Suppressor macrophage treated with lipopolysaccharide for 1 hour (primary cell): ENCODE measurements at places on chromosomes 7 and 10.

GRCh38 chr7:47492716-47493325, 89.1 kb downstream of the TNS3 start:
- DNase-seq = peak; percentile 57

DNA sequence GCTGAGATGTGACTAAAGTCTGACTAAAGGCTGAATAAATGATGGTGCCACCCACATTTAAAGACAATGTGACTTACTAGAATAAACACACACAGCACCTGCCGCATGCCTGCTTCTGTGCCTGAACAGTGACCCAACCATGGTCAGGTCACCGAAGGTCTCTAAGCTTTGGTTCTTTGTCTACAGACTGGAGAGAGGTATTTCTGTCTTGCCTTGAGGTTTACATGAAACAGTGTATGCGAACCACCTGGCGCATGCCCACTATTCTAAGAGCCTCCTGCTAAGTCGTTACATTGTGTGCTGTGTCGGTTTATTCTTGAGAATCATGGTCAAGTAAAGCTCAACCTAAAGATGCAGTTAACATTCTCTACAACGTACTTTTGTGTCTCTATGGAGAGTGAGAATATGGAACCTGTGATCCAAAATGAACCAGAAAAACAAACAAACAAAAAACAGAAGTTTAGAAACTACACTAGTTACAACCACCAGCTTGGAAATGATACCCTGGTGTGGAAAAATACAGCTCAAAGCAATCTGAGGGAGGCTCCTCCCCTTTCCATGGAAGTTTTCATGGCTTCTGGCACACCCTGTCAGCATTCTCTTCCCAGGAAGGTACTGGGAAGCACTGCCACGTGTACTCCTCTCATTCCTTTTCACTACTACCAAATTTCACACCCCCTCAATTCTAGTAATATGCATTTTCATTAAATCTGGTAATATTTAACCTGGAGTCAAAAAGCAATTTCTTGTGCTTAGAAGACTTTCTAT, 40.0 kb downstream of the VOPP1 start:
- DNase-seq = no peak

- DNase-seq = no peak
Measured at GRCh38 chr7:52209614-52210013, 825.8 kb upstream of the POM121L12 start.

GRCh38 chr10:37456456-37456855, 331.1 kb downstream of the ANKRD30A start:
- no peak for DNase-seq

- no peak for DNase-seq
Measured at GRCh38 chr7:102305414-102306268, 19.0 kb downstream of the SH2B2 start.
